LHCN-M2 (cell line): ENCODE measurements at places on chromosomes 3 and 15.

GRCh38 chr3:29868543-29869101 is 587.8 kb downstream of the RBMS3 start:
- DNase-seq: no peak

DNA sequence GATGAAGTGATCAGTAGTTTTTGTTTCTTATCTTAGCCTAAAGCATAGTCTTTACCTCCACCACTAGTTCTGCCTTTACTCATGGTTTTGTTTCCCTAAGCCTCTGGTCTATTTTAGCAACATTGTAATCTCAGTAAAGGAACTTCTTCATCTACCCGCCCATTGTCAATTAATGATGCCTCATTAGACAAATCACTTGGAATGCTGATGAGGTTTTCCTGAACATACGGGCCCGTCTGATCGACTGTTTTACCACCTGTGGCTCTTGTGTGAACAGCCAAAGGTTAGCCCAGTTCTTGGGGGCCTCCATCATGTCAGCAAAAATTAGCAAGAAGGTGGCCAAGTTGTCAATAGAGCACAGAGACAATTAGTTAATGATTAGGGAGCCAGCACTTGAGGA is 470.1 kb upstream of the ARRDC4 start:
- DNase-seq: no peak

GRCh38 chr3:68458581-68458980 is 473.8 kb downstream of the TAFA4 start:
- no peak for DNase-seq

DNA sequence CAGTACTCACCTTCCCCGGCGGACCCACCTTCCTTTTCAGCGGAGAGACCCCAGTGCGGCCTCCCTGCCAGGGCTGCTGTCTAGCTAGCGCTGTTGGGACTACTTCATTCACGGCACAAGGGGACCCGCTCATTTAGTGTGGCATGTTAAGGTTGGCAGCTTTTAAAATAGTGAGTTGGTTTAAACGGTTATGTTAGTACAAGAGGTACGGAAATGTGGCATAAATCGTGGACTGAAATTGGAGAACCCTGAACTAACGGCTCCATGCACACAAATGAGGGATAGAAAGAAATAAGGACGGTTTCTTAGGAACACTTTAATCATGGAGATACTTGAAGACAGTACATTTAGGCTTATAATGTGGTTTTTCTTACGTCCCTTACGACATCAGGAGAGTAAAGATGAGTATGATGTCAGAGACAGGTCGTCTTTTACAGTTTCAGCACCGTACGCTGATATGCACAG is 752 bp downstream of the CEP63 start:
- no peak for DNase-seq

GRCh38 chr3:165133188-165133899 is 55.0 kb upstream of the SI start:
- DNase-seq: no peak

DNA sequence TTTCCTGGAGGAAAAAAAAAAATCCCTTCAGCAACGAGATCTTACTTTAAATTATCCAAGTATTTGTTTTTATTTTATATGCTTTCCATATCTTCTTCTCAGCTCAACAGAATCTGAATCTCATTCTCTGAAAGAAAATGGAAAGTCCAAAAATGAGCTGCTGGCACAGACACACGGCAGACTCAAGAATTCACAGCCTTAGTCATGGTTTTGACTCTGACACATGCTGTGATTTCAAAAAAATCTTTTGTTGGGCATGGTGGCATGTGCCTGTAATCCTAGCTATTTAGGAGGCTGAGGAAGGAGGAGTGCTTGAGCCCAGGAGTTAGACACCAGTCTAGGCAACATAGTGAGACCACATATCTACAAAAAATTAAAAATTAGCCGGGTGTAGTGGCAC is 565.0 kb downstream of the MAGI1 start:
- DNase-seq: peak; percentile 39

DNA sequence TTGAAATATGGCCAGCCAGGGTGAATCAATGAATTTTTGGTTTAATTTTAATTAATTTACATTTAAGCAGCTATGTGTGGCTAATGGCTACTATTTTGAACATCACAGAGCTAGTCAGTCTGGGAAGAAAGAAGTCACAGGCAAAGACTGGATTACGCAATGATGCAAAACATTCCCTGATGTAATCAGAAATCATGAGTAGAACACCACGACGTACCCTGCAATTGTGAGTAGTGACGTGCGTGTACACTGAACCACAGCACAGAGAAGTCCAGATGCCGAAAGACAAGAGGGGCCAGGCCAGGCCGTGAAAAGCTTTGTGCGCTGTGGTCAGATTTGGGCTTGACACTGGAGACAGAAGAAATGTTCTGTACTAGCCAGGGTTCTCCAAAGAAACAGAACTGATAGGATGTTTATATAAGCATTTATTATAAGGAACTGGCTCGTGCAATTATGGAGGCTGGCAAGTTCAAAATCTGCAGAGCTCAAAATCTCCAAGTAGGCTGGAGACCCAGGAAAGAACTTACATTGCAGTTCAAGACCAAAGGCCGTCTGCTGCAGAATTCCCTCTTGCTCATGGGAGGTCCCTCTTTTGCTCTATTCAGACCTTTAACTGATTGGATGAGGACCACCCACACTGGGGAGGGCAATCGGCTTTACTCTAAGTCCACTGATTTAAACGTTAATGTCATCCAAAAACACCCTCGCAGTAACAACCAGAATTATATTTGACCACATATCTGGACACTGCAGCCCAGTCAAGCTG is 44.6 kb downstream of the SH3BP5 start:
- peak; percentile 80 for DNase-seq

DNA sequence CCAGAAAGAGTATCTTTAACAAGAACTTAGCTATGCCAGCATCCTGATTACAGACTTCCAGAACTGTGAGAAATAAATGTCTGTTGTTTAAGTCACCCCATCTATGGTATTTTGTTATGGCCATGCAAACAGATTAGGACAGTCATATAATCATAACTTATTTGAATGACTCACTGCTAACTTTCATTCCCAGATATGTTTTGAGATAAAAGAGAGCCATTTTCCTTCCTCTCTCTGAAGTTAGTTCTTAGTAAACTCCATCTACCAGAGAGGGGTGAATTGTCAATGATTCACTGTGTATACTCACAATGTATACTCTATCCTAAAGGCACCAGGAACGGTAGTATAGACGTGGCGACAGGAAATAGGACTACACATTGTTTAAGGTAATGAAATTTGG is 179.4 kb upstream of the DPH6 start:
- DNase-seq: no peak

DNA sequence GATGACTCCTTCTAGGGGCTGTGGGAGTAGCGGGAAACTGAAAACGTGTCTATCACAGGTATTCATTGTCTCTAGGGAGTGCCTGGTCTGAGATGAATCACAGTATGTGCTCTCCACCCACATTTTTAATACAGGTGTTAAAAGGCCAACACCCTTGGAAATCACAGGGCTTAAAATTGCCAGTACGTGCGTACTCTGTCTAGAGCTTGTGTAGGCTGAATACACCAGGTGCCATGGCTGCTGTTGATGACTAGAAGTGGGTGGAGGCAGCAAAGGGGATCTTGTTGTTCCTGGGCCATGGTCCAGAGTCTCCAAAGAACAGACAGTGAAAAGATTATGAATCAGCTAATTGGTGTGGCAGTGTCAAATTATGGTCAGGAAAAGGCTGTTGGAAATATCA is 35.1 kb upstream of the P3H2 start:
- DNase-seq: peak; percentile 45

- DNase-seq: no peak
These were observed 18.9 kb upstream of the ALDH1L1 start for GRCh38 chr3:126199256-126199655.

DNA sequence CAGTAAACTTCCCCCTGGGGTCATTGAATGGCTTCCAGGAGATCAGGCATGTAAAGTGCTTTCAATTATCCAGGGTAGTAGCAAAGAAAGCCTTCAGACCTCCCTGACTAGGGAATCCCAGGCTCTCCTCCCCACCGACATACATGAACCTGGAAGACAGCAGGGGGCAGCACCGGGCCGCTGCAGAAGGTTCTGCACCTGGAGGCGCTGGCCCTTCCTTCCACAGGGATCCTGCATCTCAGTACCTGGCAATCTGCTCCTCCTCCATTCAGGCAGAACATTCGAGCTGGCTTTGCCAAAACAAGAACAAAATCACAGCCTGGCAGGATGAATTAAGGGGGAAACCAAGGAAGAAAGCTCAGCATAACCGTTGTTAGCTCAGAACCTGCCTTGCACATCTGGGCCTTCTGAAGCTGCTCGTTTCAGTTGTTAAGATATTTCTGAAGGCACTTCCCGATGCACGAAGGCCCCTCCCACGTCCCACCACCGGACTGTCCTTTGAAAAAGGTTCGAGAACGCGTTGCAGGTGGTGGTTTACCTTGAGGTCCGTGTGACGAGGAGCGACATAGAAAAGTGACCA is 237.7 kb downstream of the SLCO3A1 start:
- no peak for DNase-seq

DNA sequence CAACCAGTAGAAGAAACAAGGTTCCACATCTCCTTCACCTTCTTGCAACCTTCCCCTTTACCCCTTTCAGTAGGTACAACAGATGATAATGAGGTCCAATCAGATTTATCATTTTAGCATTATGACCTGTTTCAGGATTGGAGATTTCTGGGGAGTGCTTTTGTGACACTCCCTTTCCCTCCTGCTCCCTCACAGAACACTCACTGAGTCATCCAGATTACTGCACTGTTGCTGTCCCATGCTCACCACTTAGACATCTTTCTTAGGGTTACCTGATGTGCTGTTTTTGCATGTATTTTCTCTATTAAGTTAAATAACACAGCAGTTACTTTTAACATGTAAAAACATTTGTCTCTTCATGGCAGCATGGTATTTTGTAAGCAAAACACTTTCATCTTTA is 118.5 kb downstream of the MFSD1 start:
- DNase-seq: peak; percentile 58

DNA sequence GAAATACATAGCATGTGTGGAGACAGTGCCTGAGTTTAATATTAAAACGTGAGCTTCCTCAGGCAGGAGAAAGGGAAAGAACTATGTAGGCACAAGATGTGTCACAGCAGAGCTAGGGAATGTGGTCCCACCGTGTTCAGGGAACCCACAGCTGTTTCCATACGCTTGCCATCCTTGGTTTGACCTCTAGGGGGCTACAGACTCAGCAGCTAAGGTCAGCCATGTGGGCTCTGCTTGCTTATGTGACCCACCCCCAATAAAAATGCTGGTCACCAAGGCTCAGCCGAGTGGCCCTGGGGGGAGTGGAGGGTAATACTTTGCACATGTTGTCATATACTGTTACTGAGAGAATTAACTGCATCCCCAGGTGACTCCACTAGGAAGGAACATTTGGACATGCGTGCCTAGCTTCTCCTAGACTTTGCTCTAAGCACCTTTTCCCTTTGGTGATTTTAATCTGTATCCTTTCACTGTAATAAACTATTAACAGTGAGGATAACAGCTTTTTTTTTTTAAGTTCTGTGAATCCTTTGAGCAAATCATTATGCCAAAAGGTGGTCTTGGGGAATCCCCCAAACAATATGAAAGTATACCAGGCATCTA is 3.3 kb downstream of the TUBGCP5 start:
- DNase-seq: peak; percentile 74

GRCh38 chr3:97823046-97824004 is 1.5 kb downstream of the CRYBG3 start:
- DNase-seq: peak; percentile 7

DNA sequence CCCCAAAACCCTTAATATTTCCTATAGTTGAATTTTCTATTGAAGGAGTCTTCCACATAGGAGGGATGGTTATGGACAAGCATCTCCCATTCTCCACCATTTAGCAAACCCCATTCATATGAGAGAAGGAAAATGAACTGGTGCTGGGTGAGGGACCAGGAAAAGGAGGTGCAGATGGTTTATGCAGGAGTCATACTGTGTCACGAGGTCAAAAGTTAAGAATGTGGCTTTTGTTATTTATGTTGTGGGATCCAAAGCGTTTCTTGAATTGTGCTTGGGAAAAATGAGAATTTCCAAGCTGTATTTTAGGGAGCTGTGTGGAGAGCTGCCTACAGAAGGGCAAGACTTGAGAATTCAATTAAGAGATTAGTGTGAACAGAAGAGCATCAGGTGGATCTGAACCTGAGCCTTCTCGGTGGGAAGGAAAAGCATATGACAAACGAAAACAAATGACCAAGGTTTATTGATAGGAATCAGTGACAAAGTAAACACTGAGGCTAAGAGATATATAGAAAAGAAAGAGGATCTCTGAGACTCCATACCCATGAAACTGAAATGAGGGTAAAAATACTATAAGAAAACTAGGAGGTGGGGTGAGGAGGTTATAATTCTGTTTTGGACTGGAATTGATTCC is 473.3 kb upstream of the NR2F2 start:
- DNase-seq: peak; percentile 88

DNA sequence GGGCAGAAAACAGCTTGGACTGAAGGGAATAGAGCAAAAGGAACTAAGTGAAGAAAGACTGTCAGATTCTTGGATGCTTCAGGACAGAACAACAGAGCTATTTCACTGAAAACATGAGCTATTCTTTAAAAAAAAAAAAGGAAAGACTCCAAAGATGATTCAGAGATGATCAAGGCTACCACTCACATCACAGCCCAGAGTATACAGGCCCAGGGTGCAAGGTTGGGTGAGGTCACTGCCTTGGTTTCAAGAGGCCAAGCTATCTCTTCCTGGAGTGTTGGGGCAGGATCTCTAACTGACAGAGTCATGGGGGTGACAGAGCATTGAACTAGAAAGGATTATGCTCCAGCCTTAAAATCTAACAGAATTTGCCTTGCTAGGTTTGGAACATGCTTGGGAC is 118.1 kb downstream of the AGBL1 start:
- DNase-seq: peak; percentile 25

GRCh38 chr3:153372326-153372725 is 210.3 kb downstream of the RAP2B start:
- peak; percentile 52 for DNase-seq

- DNase-seq: no peak
These were observed 39.2 kb downstream of the CCK start for GRCh38 chr3:42226470-42227425.

- DNase-seq: peak; percentile 52
These were observed 287.4 kb downstream of the UACA start for GRCh38 chr15:70475921-70476320.

GRCh38 chr3:139774560-139775302 is 97.0 kb upstream of the NMNAT3 start:
- DNase-seq: peak; percentile 91

- DNase-seq: no peak
These were observed 89.2 kb downstream of the CGGBP1 start for GRCh38 chr3:87969620-87970019.

- DNase-seq: no peak
These were observed 40.5 kb downstream of the SOX2 start for GRCh38 chr3:181752202-181752671.

DNA sequence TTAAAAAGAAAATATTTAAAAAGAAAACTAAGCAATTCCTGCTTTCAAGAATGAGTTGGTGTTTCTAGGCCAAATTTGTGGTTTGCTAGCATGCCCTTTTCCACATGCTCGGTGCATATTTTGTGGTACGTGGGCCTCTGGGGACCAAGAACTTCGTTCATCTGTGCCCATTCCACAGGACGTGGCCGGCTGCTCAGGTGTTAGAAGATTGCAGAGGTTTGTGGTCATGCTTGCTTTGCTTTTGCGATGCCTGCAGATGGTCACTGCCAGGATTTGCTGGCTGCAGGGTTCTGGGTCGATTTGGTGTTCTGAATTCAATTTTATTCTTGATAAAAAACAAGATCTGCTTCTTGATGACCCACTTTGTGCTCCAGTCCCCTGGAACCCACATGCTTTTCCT is 7.5 kb downstream of the PSTPIP1 start:
- no peak for DNase-seq
